H4 (cell line): ENCODE measurements at places on chromosomes 12 and 14.

DNA sequence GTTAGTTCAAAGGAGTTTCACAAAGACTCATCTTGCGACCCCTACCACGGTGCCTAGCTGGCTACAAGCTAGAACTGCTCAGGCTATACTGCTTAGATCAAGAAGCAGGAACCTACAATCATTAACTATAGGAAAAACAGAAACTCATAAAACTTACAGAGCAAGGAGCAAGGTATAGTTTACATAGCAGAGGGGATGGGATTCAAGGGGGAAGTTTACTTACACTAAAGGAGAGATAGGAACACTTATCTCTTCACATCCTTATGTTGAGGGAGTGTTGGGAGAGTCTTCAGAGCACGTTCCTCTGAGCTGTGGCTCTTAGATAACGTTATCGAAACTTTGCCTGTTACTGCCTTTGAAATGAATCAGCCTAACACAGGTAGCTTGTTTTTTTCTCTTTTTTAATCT, 58.1 kb downstream of the FSCB start:
- no peak for DNase-seq

DNA sequence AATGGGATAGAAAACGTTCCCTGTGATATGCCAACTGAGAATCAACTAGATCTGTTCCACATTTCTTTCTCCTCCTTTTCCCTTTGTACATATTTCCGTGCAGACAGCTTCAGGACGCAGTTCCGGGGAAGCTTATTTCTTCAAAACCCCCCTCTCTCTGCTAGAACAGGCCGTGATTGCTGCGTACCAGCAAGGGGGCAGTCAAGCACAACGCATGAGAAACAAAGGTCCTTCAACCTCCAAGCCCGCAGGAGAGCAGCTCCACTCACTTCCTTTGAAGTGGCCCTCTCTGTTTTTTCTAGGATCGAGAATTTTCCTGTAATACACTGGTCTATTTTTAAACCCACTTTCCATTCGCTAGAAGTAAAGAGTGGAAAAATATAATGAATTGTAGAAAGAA, 80.8 kb downstream of the ZNF664 start:
- peak; percentile 38 for DNase-seq

DNA sequence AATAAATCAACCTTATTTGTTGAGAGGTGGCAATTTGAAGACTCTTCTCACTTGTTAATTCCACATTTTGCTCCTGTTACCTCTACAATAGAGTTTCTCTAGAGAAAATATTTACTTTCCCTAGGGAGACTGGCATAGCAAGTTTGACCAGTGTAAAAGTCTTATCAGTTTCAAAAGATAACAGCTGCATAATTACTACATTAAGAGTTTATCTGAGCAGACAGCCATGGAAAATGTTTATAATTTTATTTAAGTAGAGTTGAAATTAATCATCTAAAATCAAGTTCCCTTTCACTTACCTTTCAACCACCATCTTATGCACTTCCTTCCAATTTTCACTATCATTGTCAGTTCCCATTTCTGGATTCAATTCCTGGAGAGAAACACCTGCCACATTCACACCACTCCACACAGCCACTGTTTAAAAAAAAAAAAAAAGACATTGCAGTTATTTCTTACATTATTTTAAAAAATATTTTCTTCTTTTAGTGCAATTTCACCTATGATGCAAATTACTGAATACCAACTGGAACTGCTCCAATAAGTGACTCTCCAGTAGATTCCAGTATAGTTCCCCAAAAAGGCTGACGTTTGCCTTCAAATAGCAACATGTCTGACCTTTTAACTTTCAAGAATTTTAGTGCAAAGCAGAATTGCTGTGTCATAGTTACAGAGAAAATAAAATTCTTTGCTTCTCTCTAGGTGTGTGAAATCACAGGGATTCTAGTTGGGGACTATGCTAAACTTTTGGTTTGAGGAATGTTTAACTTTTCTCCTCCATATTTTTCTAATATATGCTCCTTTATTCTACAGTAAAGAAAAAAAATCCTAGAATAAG, 19.4 kb downstream of the LDHB start:
- no peak for DNase-seq

GRCh38 chr12:3046441-3047200, 30.6 kb upstream of the TSPAN9 start:
- DNase-seq = no peak

- no peak for DNase-seq
Measured at GRCh38 chr14:105143451-105144025, 25.0 kb downstream of the JAG2 start.

DNA sequence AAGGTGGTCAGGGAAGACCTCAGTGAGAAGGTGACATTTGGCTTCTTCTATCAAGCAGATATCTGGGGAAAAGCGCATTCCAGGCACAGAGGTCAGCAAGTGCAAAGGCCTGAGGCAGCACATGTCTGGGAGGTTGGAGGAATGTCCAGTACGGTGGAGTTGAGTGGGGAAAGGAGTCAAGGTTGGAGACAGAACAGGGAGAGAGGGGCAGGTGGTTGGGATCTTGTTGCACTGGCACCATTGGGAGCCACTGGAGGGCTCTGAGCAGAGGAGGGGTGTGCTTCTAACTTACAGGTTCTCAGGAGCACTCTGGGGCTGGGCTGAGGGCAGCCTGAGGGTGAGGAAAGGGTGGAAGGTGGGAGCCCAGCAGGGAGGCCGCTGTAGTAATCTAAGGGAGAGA, 52.1 kb downstream of the EID3 start:
- no peak for DNase-seq

GRCh38 chr14:100786131-100786530, 39.8 kb upstream of the MEG3 start:
- no peak for DNase-seq

- no peak for DNase-seq
Measured at GRCh38 chr14:69439521-69440270, 41.2 kb downstream of the SLC39A9 start.

DNA sequence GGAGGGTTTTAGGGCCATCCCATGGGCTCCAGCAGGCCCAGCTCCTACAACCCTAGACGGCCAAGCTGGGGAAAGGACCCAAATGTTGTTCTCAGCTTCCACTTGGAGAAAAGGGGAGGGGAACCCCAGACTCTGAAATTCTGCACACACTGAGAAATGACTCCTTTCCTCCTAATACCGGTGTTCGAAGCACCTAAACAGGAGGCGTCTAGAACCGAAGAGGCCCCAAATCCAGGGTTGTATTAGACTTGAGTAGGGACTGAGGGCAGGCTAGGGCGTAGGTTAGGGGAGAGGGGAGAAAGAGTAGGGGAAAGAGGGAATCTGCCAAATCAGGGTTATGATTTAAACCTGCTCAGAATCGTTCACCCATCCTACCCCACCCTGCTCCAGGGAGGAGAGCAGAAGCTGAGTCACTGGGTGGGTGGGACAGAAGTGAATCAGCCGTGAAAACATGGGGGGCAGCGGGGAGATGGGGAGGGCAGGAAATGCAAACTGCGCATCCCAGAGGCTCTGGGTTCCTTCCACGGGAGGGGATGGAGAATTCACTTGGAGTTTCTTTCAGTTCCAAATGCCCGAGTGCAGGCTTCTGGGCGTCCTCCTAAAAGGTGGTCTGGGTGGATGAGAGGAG, 1.0 kb downstream of the IGFBP6 start:
- peak; percentile 69 for DNase-seq

GRCh38 chr12:49198431-49199155, 9.7 kb upstream of the TUBA1A start:
- DNase-seq = peak; percentile 70

- no peak for DNase-seq
Measured at GRCh38 chr12:69875416-69875935, 50.4 kb downstream of the MYRFL start.

- no peak for DNase-seq
Measured at GRCh38 chr14:89746135-89746534, 208.4 kb downstream of the EFCAB11 start.

- no peak for DNase-seq
Measured at GRCh38 chr14:104141621-104142091, 3.3 kb downstream of the KIF26A start.

GRCh38 chr12:67716817-67717216, 68.3 kb downstream of the DYRK2 start:
- no peak for DNase-seq

DNA sequence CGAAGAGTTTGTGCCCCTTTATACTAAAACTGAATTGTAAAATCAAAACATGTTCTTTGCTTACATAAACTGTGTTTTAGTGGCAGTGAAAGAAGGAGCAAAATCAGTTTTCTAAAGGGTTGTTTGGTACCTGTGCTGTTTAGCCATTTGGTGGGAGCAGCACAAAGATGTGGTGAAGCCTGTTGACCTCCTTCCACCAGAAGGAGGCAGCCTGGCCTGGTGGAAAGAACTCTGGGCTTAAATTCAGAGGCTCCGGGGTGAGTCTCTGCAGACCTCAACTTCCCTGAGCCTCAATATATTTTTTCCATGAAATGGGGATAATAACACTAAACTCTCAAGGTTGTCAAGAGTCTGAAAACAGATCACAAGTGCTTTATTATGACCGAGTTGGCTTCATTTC, 502.5 kb downstream of the VRK1 start:
- DNase-seq = peak; percentile 15

- DNase-seq = no peak
Measured at GRCh38 chr12:78951803-78952551, 87.4 kb downstream of the SYT1 start.

DNA sequence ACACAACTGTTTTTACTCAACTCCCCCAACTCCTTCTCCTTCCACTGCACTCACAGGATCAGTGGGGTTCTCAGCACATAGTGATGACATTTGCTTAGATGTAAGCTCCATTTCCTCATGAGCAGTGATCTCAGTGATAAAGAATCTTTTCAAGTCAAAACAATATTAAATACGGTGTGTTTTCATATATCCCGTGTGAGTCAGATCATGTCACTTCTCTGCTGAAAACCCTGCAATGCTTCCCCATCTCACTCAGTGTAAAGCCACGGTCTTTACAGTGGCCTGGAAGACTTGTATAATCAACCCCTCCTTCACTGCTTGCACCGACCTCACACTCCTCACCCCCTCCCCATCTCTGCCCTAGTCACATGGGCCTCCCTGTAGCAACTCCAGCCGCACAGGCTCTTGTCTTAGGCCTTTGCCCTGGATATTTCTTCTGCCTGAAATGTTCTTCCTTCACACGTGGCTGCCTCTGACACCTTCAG, 149.7 kb upstream of the ARHGAP5 start:
- DNase-seq = peak; percentile 70

- DNase-seq = no peak
Measured at GRCh38 chr14:75847584-75847983, 134.2 kb downstream of the TGFB3 start.

DNA sequence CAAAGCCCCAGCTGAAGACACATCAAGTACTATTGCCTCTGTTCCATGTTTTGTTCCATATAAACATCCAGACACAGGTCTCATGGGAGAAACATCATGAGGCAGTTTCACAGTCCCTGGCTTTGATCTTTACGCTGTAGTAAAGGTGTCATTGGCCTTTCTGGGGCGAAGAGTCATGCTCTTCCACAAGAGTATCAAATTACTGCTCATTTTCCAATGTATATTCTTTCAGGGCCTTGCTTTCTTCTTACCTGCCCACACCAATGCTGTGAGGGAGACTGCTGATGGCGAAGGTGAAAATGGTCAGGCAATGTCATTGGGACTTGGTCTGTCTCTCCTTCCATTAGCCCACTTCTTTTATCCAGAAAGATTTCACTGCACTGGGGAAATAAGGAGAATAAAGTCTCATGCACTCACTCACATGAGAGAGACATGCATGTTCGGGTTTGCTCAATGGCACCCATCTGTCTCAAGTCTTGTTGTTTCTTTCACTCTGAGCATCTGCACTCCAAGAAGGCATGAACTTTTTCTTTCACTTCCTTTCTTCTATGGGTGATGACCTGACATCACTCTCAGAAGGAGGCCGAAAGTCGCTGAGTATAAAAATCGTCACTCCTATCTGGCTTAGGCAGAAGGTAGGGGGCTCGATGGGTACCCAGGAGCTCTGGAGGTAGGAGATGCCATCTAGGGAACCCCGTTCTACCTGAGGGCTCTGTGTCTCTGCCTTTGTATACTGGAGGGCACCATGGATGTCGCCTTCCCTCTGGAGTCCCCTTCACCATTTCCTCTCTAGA, 1.3 kb upstream of the JDP2 start:
- DNase-seq = no peak

- DNase-seq = no peak
Measured at GRCh38 chr14:55158412-55158811, 29.4 kb downstream of the LGALS3 start.

DNA sequence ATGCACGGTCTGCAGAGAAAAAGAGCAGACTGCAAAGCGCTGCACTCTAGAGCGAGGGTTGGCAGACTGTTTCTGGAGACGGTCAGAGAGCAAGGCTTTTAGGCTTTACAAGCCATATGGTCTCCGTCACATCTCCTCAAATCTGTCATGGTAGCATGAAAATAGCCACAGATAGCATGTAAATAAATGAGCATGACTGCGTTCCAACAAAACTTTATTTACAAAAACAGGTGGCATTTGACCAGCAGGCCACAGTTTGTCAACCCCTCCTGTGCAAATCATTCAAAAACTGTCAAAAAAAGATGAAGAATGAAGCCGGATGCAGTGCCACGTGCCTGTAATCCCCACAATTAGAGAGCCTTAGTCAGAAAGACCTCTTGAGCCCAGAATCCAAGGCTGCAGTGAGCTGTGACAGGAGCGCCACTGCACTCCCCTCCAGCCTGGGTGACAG, 18.9 kb downstream of the SYNE3 start:
- DNase-seq = no peak

DNA sequence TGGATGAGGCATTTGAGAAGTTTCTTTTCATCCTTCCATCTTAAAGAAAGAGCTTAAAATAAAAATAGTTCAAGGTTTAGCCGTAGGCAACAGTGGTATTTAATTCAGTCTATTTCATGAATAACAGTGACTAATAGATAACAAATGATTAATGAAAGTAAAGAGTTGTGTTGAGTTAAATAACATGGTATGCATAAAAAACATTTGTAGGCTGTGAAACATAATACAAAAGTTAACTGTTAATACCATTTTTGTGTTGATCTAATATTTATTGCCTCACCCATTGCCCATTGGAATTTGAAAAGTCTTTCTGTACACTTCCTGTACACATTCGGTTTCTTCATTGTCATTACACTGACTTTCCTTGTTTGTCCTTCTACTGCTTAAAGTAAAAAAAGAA, 108.6 kb upstream of the PDE3A start:
- DNase-seq = no peak

DNA sequence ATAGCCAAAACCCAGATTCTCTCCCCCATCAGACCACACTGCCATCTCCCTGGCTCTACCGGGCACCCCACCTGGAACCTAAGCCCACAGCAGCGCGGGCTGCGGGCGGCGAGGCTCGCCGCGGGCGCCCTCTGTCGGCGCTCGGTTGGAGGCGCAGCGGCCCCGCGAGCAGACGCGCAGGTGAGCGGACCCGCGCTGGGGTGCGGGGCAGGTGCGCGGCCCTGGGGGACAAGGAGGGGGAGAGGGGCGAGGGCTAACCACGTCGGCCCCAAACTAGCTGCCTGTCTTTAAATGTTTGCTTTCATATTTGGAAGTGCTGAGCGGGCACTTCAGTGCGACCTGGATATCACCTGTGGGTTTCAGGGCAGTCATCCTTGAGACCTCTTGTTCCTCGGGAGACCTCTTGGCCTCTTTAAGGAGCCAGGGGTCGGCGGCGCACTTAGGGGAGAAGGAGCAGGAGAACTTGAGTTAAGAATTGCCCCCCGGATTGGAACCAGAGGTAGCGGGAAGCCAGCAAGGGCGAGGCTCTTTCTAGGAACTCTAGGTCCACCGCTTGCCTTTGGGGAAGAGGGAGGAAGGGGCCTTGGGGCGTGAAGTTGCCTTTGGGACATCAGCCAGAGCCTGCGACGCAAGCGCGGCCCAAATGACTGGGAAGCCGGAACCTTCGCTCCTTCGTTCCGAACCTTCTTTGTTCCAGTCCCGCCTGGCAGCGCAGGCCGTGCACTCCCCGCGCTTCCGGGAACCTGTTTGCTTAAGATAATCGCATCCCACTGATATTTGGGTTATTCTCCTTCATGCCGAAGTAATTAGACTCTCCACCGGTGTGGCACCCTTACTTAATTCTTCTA, 78.7 kb downstream of the NEDD1 start:
- no peak for DNase-seq
